Cardiac septum (tissue), 1 donor: ENCODE measurements at places on chromosomes 1 and 21. TPM values are rescaled to one million over a fixed set of nuclear protein-coding genes. Genes with fewer than 3 reads are reported as not detected.

Gene MAP3K21
- 0.27 TPM for total RNA-seq

Gene KPRP
- not detected for total RNA-seq

Gene PRSS38
- not detected for total RNA-seq

Gene OR2T33
- total RNA-seq = not detected

Gene RAB42
- total RNA-seq = 1.1 TPM

Gene ITGB3BP
- total RNA-seq = 11.1 TPM

Gene LCE6A
- not detected for total RNA-seq

Gene C1orf53
- 7.4 TPM for total RNA-seq

Gene KRTAP21-2
- not detected for total RNA-seq

Gene LINGO4
- total RNA-seq = 0.43 TPM
